ENCODE measurements at places on chromosomes 4 and X.

DNA sequence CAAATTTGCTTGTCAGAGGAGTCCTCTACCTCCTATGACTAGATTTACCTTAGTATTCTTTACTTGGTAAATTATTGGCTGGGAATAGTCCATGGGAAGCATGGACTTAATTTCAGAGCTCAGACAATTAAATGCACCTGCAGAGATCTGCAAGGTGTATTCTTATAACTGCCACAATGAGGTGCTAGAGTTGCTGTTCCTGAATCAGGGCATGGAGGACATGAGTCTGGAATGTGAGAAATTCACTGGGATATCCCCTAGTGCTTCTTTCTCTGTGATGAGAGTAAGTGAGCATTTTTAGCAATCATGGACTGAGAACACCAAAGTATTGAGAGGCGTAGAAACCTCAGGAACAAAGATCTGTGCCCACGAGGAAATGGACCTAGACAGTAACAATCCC is 32.9 kb upstream of the GRID2 start:
- DNase-seq = no peak

GRCh38 chr4:32876546-32876945 is 2156.4 kb downstream of the PCDH7 start:
- DNase-seq = no peak

- DNase-seq = no peak
Observed at GRCh38 chr4:79212311-79212710, 113.5 kb downstream of the NAA11 start.

DNA sequence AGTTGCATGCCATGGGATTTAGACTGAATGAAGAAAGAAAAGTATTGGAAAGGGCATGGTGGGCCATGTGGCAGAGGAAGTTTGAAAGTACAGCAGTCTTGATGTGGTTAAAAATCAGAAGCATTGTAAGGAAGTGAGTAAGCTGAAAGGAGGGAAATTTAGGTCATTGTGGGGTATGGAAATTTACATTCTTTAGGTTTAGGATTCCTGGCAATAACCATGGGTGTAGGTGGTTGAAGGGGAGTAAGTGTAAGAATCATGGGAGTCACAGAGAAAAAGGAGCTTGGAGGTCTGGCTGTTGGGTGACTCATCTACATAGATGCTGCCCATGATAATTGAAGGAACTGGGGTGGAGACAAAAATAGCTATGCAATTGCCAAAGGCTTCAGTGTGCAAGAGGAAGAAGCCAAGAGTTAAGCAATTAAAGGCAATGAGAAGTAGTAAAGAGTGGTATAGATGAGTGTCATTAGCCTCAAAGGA is 243.8 kb upstream of the LDB2 start:
- no peak for DNase-seq

DNA sequence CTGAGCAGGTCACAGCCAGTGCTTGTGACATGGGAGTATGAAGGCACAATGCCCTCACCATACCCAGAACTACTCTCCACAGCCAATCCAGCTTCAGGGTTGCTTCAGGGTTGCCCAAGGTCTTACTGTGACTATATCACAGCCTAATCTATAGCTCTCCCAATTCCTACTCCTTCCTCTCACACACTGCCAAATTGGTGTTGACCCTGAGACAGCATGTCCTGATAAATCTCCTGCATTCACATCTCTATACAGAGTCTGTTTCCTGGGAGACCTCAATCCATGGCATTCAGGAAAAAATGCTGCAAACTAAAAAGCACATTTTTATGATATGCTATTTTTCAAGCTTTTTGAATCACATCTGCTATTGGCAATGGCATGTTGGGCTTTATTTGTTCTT is 456.7 kb downstream of the GRID2 start:
- no peak for DNase-seq

GRCh38 chr4:72761368-72762038 is 192.5 kb upstream of the ADAMTS3 start:
- DNase-seq = no peak

- no peak for DNase-seq
Observed at GRCh38 chr4:140996766-140997165, 136.5 kb downstream of the RNF150 start.

- no peak for DNase-seq
Observed at GRCh38 chr4:141375855-141376254, 155.2 kb downstream of the ZNF330 start.

DNA sequence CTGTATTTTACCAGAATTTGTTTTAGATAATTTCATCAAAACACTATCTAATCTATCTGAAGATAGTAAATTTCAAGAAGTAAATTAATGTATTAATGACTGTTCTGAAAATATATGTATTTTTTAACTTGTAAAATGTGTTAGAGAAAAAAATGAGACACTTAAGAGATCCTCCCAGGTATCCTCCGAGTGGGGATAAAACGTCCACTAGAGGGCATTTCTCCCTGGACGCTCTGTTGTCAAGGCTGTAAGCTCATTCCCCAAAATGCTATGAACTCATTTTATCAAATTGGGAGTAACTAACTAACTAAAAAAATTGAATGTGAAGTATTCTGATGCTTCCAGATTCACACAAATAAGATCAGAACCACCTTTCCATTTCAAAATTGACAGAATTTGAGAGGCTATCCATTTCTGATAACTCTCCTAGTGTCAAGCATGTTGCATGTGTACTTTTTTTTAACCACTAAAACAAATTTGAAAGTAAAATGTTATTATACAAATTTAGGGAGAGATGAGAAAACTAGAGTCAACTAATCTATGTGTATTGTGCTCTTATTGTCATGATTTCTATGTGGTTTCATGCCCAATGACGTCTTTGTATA is 337.3 kb upstream of the HS3ST1 start:
- DNase-seq = no peak

DNA sequence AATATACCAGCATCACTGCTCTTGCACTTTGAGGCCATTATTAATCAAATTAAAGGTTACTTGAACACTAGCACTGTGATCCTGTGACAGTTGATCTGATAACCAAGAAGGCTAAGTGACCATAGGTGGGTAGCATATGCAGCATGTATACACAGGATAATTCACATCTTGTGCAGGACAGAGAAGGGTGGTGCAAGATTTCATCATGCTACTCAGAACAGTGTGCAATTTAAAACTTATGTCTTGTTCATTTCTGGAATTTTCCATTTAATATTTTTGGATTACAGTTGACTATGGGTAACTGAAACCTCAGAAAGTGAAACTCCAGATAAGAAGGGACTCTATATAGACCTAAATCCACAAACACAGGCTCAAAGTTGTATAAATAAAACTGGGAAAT is 78.2 kb upstream of the PDE5A start:
- DNase-seq = no peak

DNA sequence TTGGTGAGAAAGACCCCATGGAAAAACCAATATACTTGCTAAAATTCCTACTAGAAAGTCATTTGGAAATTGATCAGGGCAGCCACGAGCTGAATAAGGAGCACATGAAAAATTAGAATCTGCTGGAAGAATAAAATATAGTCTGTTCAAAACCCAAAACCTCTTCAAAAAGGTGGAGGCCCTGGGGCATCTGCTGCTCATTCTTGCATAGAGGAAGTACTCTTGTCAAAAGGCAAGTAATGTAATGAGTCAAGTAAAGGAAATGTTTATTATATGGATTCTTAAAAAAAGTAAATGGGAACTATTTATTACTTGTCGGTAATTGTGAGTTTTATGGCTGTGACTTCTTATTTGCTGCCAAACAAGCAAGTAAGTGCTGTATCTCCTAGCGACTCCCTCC is 109.5 kb downstream of the GK start:
- no peak for DNase-seq

- peak; percentile 6 for DNase-seq
Observed at GRCh38 chrX:81195712-81196111, 6.0 kb downstream of the HMGN5 start.

- DNase-seq = no peak
Observed at GRCh38 chr4:154124539-154125255, 335.8 kb upstream of the SFRP2 start.

DNA sequence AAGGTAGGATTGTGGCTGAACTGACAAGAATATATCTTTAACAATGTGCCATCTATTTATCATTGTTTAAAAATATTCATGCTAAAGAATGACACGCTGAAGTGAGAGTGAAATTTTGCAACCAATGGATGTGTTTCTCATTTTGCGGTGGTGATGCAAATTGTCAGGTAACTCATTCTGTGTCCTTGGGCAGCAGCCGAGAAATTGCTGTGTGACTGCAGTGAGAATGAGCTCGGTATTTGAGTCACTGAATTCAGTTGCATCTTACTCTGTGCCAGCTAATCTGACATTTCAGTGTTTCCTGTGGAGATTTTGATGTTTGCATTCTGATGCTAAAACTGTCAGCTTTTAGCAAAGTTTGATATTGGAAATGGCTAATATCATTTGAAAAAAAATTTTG is 28.1 kb downstream of the MCUB start:
- DNase-seq = no peak

- DNase-seq = no peak
Observed at GRCh38 chr4:20754036-20754435, 53.8 kb downstream of the PACRGL start.

- no peak for DNase-seq
Observed at GRCh38 chr4:62250100-62250499, 1050.0 kb downstream of the ADGRL3 start.

DNA sequence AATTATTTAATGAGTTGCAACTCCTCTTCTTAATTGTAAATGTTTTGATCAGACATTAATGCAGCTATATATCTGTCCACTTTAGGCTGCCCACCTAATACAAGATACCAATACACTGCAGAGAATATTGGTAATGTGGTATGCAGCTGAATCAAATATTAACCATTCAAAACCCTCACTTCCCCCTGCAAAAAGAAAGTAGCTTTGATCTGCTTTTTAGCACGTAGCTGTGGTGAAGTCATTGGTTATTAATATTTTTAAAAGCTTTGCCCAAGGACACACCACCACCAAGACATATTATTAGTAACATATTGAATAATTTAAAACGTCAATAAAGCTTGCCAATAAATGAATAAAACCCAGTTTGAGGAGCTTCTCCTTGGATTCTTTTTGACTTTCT is 28.6 kb upstream of the CYP2U1 start:
- no peak for DNase-seq

- DNase-seq = no peak
Observed at GRCh38 chrX:138710866-138711341, 613 bp downstream of the FGF13 start.

GRCh38 chr4:100511896-100512295 is 5.9 kb downstream of the EMCN start:
- no peak for DNase-seq

GRCh38 chrX:57119416-57119815 is 1.9 kb downstream of the SPIN2B start:
- DNase-seq = no peak

- no peak for DNase-seq
Observed at GRCh38 chr4:157564218-157564617, 343.7 kb downstream of the GRIA2 start.

- DNase-seq = no peak
Observed at GRCh38 chr4:91630764-91631163, 673.0 kb upstream of the GRID2 start.

DNA sequence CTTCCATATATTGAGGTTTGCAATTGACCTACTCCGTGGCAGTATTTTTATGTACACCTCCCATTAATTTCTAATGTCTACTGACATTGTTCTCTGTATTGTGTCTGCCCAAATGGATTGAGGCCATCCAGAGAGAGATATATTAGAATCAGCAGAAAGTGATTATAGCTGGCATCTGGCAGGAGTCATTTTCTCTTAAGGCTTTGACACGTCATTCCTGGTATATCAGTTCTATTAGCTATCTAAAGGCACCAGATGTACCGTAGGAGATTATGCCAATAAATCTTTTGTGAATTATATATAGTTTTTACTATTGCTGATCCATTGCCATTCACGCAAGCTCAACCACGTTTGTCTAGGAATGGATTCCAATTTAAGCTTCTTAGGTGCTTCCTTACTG is 1026.4 kb upstream of the IGFBP7 start:
- DNase-seq = no peak

- DNase-seq = no peak
Observed at GRCh38 chr4:80115368-80116181, 42.5 kb upstream of the ANTXR2 start.

DNA sequence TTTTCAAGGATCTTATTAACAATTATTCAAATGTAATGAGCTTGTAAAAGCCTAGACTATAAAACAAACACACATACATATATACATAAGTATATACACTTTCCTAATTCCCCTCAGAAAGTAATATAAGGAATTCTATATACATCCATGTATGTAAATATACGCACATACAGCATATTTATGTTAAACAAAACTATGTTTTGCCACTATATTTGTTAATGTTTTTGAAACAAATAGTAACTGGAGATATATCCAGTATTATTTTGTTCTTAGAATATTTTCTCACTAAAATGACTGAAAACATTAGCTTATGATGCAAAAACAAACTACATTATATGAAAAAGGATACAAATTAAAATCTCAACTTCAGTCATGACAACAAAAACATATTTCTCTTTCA is 85.1 kb downstream of the FBXO8 start:
- no peak for DNase-seq

- no peak for DNase-seq
Observed at GRCh38 chr4:140372751-140373327, 607 bp upstream of the SCOC start.

DNA sequence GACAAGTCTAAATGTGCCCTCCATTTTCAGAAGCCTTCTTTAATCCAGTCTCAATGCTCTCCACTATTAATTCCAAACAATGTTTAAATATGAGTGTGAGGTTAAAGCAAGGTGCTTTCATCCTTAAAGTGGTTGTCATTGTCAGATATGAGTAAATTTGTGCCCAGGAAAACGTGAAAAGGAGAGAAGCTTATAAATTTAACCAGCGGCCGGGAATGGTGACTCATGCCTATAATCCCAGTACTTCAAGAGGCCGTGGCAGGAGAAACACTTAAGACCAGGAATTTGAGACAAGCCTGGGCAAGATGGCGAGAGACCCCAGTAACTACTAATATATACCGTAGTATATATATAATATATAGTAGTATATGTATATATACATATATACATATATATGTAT is 270.0 kb downstream of the ARHGAP24 start:
- DNase-seq = no peak

GRCh38 chr4:155809835-155810234 is 51.0 kb downstream of the GUCY1B1 start:
- DNase-seq = peak; percentile 2

DNA sequence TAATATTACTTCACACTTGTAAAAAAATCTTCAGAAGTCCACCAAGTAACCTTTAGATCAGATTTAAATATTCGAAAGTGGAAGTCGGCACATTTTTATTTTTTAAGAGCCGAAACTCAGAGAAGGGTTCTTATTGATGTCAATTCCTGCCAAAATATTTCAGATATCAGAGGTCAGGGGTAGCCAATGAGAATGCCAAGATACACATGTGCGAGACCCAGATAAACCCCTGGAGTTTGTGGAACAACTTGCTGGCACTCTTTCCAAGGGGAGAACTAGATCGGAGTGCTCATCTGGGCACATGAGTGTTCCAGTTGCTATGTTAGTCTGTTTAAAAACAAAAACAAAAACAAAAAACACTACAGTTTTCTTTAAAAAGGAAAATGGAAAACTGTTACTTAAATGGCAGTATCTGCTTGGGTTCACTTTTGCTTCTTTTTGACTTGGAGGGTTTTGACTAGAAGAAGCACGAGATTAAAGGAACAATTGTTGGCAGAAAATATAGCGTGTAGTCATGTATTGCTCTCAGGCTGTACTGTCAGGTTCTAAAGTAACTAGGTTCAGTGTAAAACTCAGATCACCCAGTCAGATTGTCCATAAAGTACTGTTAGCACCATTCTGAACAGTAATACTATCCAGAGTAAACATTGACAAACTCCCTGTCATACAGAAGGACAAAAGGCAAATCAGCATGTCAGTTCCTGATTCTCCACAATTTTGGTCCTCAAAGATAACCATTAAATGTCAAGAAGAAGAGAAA is 188.0 kb upstream of the PACRGL start:
- no peak for DNase-seq
